ENCODE measurements at places on chromosomes 7 and 10. TPM values are rescaled to one million over a fixed set of nuclear protein-coding genes. Genes with fewer than 3 reads are reported as not detected.

NAPEPLD gene
- total RNA-seq: 9.2 TPM

PRKCQ gene
- total RNA-seq: 0.26 TPM

PPP1R17 gene
- not detected for total RNA-seq

ZNF727 gene
- 6.4 TPM for total RNA-seq

PALD1 gene
- 0.33 TPM for total RNA-seq

ABCB4 gene
- 0.26 TPM for total RNA-seq
